Hepatocyte (in vitro differentiated cells): ENCODE measurements at places on chromosomes 2 and 18.

- no peak for DNase-seq
Observed at GRCh38 chr2:8799004-8799403, 38.4 kb downstream of the KIDINS220 start.

- DNase-seq = no peak
Observed at GRCh38 chr18:1002653-1003178, 98.0 kb downstream of the ADCYAP1 start.

GRCh38 chr2:68732036-68732932 lies 2.3 kb upstream of the ARHGAP25 start:
- no peak for DNase-seq

DNA sequence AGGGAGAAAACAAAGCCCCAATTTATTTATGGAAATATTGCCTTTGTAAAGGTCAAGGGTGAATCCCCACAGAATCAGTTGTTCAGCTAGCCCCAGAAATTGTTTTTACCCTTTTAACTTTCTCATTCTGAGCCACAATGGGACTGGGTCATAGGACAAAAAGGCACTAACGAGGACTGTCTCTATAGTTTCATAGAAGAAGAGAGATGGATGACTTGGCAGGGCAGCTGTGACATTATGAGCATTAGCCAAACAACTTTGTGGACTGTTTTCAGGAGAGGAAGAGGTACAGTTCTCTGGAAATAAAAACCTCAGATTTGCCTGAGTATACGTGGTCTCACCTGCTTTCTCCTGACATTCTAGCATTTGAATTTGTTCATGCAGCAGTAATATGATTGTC lies 1155.8 kb upstream of the CHAC2 start:
- DNase-seq = no peak

DNA sequence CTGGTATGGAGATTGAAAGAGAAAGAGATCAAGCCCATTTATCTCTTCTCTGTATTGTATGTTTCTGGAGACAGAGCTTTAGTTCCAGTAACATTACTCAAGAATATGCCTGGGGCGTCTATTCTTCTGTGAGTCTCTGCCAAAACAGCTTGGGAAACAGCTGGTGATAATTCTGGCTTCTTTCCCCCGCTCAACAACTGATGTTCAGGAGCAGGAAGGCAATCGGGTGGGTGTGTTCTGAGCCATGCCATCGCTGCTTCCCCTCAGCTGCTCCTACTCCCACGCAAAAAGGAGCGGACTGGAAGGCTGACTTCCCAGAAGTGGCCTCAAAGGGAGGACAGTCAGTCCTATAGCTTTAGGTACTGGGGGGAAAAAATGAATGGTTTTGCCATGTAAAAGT lies 695.1 kb downstream of the PLCL1 start:
- DNase-seq = peak; percentile 9

GRCh38 chr2:172856606-172857005 lies 121.0 kb downstream of the RAPGEF4 start:
- peak; percentile 11 for DNase-seq

- DNase-seq = no peak
Observed at GRCh38 chr18:66708646-66709045, 104.8 kb upstream of the CDH19 start.

- DNase-seq = no peak
Observed at GRCh38 chr18:79494936-79495335, 99.2 kb downstream of the NFATC1 start.

DNA sequence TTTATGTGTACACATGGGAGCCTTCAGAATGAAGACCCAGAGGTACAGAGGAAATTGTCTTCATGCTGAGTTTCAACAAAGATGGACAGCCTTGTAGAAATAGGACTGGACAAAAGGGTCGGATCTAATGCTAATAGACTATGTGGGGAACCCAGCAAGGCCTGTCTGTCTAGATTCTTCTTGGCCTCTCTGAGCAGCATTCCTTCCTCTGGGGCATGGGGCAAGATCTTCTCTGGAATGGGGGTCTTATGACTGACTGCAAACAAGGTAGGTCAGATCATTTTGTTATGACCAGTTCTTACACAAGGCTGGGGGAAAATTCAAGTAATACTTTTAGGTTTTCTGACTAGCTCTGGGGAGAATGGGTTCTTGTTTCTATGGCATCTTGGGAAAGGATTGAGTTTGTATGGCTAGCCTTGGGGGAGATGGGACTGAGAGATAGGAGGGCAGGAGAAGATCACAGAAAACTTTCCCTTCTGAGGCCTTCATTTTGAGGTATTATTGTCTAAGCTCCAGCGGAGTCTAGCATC lies 14.3 kb downstream of the SPATA3 start:
- no peak for DNase-seq

GRCh38 chr2:164692958-164693357 lies 71.7 kb upstream of the GRB14 start:
- no peak for DNase-seq

DNA sequence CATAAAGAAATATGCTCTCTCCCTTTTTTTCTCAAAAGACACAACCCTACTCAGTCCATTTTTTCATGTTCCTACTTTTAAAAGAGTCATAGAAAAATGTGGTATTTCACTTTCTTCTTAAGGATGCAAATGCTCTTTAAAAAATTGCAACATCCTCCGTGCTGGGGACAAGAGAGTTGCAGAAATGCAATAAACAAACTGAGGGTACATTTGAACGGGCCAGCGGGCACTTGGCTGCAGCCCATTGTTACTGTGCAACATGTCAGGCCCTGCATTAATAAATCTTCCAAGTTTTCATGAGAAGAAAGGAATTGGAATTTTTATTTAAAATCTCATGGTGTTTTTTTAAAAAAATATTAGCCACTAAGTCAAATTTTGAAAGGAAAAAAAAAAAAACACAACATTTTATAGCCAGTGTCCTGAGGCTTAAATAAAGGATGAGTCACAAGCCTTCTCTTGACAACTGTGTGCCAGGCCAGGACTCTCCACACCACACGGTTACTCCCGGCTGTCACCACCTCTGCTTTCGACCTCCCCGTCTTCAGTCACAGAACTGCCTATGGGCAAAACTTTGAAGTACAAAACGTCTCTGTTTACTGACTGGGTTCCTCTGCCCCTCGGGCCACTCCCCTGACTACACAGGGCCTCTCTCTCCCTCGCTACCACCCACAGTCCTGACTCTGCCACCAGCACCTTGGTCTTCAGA lies 57.5 kb upstream of the MFF start:
- DNase-seq = no peak

DNA sequence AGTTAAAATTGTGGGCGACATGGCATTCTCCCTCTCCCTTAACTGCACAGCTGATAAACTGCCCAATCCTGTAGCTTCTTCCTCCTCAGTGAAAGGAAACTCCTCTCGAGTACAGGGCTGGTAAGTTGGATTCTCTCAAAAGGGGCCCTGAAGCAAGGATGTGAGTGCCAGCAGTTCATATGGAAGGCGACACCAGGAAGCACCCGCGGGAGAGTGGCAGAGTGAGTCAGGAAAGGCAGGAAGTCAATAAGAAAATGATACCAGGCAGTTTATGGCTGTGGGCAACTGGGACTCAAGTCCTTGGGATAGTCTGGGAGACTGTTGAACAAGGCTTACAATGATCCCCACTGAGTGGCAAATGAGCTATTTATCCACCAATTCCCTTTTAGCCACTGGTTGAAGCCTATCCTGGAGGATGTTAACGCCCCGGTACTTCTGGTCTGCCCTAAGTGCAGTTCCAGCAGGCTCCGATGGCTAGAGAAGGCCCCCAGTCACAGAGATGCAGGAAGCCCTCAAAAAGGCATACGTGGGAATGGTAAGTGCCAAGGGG lies 34.8 kb downstream of the ABHD3 start:
- no peak for DNase-seq

GRCh38 chr2:130729322-130730299 lies 741 bp downstream of the GPR148 start:
- DNase-seq = no peak

DNA sequence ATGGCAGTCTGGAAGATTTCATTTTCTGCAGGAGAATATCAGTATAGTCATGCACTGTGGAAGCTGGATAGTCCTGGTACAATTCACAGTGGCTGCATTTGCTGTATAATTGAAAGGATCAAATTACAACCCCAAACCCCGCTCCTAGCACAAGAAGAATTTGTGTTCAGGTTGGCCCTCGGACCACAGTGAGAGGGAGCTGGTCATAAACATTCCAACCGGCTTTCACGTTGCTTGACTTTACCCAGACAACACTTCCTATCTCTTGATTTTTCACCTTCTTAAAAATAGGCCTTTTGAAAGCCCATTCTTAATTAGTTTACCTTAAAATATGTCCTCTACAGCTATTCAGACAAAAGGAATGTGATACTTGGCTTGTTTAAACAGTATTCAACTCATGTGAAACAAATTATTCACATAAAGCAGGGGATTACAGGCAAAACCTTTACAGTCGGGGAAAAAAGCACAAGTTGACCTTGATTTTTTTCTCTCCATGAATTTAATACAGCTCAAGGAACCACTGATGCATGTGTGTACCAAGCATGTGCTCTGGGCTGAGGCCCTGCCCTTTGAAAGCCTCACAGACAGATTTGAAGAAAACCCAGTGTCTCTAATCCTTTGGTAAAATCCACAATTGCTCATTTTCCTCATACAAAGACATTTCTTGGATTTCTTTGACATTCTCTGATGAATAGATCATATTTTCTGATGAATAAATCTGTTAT lies 143.0 kb upstream of the SOX11 start:
- DNase-seq = peak; percentile 24

- no peak for DNase-seq
Observed at GRCh38 chr2:211216221-211216620, 659.8 kb downstream of the CPS1 start.

GRCh38 chr2:18741191-18741590 lies 151.8 kb upstream of the NT5C1B start:
- DNase-seq = no peak
